GM04504 (cell line): ENCODE measurements at places on chromosomes 5 and 9.
A peak's percentile ranks its signal among the peaks of the same experiment; 100 is the strongest.

DNA sequence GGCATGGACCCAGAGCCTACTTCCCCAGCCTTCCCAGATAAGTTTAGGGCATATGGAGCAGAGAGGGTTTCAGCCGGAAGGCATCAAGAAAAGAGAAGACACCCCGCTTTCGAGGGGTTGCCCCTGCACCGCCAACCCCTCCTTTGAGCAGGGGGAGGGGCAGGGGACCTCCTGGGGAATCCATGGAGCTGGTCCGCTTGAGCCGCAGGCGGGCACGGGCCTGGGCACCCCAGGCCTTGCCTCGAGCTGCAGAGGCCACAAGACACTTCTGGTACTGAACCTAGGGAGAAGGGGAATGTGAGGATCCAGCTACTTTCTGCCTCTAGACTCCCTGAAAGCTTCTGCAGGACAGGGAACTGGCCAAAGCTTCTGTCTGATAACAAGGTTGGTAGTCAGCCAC is 1.3 kb upstream of the SRA1 start:
- no peak for DNase-seq

DNA sequence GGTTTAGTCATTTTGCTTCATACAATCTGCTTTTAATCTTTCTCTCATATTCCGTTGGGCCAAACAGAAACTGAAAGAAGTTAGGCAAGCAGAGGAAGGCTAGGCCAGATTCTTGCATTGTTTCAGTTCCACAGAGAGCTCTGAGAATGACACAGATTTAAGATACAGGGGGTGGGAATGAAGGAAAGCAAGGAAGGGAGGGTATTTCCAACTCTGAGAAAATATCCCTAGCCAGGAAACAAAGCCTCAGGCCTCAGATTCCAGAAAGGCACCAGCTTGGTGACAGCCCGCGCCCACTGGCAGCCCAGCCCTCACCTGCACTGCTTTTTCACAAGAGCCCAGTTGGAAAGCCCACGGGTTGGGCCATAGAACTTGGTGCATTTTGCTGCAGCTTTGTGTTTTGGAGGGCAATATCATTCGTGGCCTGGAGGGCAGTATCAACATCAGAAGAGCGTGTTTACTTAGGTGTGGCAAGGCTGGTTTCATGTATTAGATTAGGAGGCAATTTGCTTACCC is 63.5 kb downstream of the ENC1 start:
- peak; percentile 44 for DNase-seq

DNA sequence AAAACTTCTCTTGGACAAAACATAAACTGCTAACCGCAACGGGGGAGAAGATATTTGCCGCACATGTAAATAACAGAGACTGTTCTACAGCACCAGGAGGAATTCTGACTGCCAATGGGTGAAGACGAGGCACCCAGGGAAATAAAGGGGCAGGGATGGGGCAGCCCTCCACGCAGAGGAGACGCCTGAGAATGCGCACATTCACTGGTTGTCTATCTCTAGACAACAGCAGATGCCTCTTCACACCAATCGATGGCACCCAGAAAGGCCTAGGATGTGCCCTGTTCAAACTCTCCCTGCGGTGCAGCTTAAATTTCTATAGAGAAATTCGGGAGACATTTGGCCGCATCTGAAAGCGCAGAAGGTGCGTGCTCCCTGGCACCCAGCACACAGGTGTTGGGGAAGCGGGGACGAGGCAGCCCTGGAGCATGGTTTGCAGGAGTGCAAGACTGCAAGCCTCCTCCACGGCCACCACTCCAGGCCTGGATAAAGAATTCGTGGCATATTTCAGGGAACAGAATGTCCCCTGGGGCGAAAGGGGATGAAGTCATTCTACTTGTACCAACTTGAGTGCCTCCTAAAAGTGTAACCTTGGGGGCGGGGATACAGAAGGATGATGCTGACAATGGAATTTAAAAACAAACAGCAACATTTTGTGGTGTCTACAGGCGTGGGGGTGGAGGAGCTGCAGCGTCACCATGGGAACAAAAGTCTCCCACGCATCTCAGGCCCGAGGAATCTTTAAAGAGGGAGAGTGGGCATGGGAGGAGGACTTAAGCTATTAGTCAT is 6.3 kb upstream of the IRX2 start:
- no peak for DNase-seq

- DNase-seq: no peak
Observed at GRCh38 chr5:9332026-9332425, 213.8 kb downstream of the SEMA5A start.

GRCh38 chr5:173848986-173849596 is 39.1 kb upstream of the CPEB4 start:
- DNase-seq: no peak

DNA sequence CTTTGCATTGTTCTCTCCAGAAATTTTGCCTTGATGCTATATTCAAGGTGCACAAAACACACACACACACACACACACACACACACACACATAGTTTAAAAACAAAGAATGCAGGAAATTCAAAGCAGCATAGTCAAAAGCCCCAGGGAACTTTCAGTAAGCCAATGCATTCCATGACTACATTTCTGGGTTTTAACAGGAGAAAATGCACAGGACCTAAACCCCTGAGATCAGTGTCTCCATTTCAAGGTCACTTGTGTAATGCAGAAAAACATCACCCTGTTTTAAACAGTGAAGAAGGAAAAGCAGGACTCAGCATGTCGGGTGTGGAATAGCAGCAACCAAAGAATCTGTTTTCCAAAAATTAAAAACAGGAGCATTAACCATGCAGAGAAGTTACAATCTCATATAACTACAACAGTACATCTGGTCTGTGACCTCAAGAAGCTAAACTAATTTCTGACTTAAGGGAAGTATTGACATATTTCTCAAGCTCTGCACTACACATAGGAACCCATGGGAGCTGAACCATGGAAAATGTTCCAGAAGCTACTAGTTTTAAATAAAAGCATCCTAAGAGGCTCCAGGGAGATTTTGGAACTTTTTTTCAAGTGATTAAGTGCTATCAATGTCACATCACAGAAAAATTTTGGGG is 296.7 kb downstream of the HINT1 start:
- DNase-seq: peak; percentile 30

GRCh38 chr5:170636206-170636605 is 132.4 kb downstream of the KCNIP1 start:
- no peak for DNase-seq

DNA sequence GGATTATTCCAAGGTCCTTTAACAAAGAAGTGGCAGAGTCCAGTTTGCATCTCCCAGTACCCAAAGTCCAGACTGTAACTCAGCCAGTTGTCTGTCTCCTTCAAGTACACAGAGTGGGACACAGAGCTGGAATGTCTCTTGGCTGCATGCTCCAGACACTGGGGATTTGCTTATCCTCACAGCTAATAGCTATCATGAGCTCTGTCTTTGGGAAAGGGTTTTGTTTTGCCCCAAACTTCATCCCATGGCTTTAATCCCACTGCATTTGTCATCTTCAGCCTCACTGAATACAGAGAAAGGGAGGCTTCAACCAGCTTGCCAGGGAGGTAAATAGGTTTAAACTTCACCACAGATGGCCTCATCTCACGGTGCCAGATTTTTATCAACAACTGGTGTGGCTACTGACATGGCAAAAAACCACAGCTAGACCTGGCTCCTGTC is 412.2 kb upstream of the SLC24A2 start:
- no peak for DNase-seq

DNA sequence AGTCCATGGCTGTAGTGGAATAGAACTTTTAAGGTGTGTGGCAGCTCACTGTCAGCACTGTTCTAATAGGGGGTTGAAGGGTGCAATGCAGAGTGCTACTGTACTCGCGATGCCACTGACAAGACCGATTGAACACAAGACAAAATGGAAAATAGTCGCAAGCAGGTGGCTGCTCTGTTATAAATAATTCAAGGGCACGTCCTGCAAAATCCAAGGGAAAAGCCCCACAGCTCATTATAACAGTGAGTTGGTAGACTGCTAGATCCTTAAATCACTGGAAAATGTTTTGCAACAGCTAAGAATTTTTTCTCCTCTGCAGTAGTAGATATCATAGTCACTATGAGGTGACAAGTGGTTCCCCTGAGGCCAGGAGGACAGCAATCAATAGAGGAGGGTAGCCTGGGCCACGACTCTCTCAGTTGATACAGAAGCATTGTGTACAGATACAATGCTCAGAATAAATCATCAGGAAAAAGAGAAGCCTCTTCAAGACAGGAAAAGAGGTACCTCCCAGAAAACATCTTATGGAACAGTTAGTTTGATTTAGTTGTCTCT is 926.3 kb downstream of the TLE4 start:
- DNase-seq: no peak

DNA sequence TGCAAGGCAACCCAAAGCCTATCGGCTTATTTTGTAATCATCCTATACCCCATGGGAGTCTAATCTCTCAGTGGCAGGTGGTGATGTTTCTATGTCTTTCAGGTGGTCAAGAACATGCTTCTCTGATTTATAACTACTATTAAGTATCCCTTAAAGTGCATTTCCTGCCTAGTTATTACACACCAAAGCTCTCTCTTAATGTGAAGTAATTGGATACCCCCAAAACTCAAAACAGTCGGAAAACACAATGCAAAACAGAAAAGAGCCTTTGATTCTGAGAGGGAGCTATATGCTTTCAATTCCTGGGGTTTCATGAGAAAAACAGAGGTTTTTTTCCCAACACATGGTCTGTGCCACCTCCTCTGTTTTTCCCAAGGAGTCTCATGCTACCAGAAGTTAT is 416.4 kb downstream of the CSNK1G3 start:
- DNase-seq: no peak

DNA sequence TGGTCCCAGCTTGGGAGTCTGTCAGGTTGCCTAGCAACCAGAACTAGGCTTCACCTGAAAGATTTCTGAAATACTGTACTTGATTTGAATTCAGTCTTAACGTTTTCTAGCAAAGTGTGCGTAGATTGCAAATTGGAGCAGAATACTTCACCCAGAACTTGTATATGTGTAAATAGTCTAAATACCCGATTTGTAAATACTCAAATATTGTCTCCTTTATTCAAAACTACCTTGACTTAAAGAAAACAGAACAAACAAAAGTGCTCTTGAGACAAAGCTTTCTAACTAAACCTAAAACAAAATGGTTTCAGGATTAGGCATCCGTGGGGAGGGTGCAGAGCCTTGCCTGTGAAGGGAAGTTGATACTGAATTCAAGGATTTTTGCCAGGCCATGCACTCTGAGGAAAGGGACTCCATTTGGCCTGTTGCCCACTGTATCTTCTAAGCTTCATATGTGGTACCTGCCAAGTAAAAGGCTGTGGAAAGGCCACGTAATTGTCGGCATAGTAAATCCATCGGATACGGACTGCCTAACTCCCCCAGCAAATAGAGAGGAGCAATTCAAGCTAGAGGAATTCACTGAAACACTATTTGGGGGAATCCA is 744 bp upstream of the HMGCS1 start:
- no peak for DNase-seq

DNA sequence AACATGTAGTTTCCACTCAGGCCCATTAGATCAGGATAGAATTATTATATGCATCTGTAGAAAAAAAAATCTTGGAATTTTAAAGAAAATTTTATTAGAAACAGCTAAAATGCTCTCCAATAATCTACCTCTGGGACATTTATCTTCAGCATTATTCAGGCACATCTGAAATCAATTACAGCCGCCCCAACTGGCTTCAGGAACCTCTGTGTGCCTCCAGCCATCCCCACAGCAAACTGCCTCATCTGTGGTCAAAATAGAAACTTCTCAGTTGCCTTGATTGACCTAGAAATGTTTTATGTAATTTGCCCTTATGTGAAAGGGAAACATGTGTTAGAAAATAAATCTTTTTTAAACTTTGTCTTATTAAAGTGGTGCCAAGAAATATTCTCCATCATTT is 120.1 kb upstream of the LPAR1 start:
- DNase-seq: peak; percentile 73

GRCh38 chr9:89309608-89310474 is 1.2 kb upstream of the CKS2 start:
- no peak for DNase-seq

DNA sequence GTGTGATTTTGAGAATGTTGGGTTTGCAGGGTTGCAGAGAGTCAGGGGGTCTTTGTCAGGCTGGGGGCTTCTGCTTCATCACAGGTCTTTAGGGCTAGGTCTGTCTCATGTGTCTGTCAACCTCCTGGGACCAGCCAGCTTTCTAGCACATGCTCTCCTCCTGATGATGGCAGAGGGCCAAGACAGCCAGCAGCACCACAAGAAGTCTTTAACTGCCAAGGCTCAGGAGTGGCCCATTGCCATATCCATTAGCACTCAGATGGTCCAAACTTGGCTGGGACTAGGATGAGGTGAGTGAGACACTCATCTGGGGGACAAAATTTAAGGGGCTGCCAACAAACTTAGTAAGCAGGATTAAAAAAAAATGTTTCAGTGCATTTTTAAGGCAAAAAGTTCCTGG is 384.2 kb upstream of the CDH10 start:
- no peak for DNase-seq

DNA sequence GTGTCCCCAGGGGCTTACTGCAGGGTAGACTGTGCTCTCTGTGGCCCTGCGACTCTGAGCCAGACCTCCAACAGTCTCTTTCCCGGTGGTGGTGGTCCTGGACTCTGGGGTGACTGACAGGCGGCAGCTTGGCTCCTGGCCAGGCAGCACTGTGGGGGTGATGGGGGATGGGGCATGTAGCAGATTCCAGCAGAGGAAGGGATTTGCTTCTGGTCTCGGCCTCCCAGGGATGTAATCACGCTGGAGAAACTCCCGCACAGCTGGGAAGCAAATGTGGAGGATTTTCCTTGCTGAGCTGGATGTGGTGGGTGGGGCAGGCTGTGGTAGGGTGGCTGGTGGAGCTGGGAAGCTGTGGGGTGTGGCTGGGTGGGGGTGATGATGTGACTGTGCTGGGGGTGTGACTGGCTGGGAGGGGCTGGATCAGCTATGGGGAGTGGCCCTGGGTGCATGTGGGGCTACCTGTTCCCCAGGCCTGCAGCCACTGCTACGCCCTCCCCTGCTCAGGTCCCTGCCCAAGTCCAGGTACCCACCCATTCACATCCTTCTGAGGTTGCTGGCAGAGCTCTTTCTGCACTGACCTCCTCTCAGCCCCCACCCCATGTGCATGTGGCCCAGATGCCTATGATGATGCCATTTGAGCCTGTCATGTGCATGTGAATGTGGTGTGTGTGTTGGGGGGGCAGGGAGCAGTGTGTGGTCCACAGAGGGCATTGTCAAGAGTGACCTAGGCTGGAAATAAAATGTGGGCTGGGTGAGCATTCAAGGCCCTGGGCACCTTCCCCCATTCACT is 3.8 kb downstream of the NDST1 start:
- DNase-seq: peak; percentile 85

DNA sequence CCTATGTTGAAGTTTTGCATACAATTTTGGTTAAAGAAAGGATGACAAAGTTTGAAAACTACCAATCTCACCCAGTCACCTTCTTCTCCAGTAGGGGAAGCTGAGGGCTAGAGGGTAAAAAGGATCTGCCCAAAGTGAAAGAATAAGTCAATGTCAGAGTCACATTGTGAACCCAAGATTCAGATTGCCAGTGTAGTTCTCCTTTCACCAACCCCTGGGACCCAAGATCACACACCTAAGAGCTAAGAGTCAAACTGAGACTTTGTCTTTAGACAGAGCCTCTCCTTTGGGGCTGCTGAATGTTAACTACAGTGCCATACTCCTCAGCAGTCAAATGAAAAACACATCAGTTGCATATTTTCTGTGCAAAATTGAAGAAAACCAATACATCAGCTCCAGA is 210.6 kb downstream of the ATP10B start:
- no peak for DNase-seq

- no peak for DNase-seq
Observed at GRCh38 chr5:41182666-41183065, 30.7 kb downstream of the C6 start.
